KG1 (cell line): ENCODE measurements at places on chromosomes 3 and 15.

DNA sequence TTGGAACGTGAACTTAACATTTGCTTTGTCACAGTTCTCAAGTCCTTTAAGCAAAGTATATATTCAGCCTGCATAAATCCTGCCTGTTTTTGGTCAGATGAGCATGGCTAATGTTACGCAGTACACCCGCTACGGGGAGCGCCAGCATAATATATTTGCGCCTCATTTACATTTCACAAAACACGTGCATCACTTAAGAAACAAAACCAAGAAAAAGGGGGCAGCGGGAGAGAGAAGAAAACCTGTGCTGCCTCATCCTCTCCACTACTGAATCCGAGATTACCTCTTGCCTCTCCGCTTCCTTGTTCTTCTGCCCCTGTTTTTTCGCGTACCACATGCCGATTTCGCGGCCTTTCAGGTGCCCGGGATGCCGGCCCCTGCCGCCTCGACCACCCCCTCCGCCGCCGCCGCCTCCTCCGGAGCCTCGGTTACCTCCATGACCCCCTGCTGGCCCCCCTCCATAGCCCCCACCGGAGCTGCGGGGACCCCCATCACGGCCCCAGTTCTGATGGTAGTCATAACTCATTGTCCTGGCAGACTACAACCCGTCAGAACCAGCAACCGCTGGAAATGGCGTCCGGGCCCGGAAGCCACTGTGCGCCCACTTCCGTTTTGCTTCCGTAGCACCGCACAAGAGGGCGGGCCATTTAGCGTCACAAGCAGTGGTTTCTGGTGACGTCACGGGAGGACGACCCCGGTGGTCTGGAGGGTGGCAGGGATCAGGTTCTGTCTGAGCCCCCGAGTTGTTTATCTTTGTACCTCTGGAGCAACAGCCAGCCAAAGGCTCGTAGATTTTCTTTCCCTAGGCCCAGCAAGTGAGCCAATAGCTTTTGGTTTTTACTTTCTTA, at the start of gene DHX36:
Gene DHX36 (minus strand): TSS at position 597 of the 848 bp plus-strand sequence. CDS start 71 bp downstream, at position 526.
- peak; percentile 86 for DNase-seq

- peak; percentile 22 for DNase-seq
Observed at GRCh38 chr15:64686130-64686735, 89.2 kb downstream of the RBPMS2 start.

GRCh38 chr3:48068886-48069285, 52.7 kb upstream of the MAP4 start:
- DNase-seq, result no peak

- DNase-seq, result no peak
Observed at GRCh38 chr3:175716446-175716845, 857.3 kb downstream of the NAALADL2 start.

DNA sequence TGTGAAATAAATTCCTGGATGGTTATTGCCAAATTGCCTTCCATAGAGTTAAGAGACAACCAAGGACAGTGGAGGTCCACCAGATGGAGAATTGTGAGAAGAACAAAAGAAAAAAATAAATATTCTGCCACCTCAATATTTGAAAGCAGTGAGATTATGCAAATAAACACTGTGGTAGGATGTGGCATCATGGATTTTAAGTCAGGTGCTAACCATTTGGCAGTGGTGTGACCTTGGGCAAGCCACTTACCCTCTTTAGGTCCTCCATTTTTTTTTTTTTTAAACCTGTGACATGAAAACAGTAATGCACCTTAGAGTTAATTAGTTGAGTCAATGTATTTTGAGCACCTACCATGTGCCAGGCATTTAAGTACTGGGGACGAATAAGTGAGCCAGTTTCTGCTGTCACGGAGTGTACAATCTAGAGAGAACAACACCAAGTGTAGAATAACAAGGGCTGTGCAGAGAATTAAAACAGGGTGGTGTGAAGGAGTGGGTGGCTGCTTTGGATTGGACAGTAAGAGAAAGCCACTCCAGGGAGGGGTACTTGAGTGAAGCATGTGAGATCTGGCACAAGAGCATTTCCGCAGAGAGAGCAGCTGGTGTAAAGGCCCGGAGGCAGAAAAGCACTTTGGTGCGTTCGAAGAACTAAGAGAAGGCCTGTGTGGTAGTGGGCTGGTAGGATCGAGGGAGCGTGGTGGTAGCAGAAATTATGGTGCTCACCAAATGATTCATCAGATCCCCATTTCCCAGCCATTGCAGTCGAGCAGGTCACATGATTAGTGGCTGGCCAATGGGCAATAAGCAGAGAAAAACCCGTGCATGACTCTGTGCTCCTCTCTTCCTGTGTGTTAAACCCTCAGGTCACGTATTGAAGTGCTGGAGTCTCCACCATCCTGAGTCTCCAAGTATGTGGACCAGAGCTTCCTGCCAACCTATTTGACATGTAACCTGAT, 39.2 kb downstream of the CCK start:
- DNase-seq, result no peak

GRCh38 chr15:67137951-67138848, 72.8 kb downstream of the SMAD3 start:
- DNase-seq, result no peak

DNA sequence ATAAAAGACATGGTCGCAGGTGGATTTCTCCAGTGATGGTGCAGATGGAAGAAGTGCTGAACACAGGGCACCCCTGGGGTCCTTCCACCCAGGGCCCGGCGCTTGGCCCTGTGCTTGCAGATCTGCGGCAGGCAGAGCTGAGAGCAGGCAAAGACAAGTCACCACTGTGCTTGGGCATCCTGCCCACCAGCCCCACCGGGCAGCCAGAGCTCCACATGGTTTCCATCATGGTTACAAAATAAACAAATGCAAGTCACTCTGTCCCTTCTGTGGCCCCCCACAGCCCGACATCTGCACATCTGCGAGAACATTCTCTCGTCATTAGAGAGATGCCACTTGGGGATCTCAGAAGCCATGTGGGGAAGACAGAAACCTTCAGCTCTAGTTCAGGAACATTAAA, 37.6 kb upstream of the SFMBT1 start:
- no peak for DNase-seq

GRCh38 chr3:40913192-40913591, 286.1 kb upstream of the CTNNB1 start:
- no peak for DNase-seq
